D721Med (cell line): ENCODE measurements at places on chromosomes 1 and 21.

DNA sequence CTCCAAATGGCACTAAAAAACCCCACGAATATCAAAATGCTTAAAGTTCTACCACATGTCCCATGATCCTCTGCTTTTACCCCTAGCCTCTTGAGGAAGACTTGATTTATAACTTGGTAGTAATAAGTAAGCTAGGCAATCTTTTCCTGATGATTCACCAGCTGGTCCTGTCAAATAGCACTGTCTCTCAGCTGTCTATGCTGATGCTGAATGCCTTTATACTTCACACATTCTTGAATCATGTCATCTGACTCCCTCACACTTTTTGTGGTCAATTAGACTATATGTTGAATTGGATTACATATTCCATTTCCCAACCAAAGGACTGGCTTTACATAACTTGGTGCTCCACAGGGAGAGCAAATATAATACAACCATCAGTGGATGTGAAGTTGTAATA lies 16.6 kb downstream of the C21orf91 start:
- no peak for DNase-seq

- no peak for DNase-seq
Observed at GRCh38 chr1:100353988-100354387, 1.7 kb downstream of the CDC14A start.

DNA sequence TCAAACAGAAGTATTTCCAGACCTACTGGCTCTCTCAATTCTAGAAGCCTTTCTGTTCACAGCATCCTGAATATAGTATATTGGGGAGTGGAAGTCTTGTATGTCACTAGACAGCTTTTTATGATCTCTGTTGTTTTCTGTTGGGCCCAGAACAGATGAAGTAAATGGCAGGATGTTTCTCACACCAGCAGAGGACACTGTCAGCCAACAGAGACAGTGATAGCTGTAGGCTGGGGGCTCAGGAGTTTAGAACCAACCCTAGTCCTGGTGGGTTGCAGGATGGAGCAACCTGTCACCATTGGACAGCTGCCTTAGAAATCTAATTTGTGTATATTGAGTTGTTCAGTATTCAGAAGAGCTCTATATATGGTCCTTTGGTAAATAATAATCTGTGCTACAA lies 16.9 kb downstream of the AGO1 start:
- no peak for DNase-seq

GRCh38 chr1:228917755-228918154 lies 182.5 kb downstream of the RHOU start:
- DNase-seq, result no peak

- DNase-seq, result no peak
Observed at GRCh38 chr1:8381618-8382017, 63.7 kb downstream of the SLC45A1 start.

DNA sequence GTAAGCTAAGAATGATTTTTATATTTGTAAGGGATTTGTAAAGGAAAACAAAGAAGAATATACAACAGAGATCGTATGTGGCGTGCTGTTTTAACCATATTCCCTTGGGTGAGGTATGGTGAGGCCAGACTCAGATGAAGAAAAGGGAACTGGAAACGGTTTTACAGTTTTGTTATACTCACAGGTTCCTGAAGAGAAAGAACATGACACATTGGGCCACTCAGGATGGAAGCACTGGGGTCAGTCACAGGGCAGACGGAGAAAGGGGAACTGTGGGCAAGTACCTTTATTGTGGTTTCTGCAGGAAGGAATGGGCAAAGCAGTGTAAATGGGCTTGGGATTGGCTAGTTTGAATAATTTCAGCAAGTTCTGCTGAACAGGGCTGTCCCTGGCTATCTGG lies 177.4 kb downstream of the LBR start:
- DNase-seq, result no peak

DNA sequence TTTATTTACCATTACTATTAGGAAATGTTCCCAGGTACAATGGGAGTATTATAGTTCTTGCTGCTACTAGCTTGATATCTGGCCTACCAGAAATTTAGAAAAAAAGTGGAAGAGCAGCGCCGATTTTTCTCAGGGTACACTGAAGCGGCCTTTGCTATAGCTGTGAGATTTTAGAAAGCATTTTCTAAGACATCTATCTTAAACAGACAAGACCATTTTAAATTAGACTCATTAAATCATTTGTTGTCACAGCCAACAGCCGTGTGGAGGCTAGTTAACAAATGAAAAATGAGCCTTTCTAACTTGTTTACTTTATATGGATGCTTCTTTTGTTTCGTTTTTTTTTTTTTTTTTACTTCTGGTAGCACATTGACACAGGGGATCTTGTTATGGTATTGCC lies 183.2 kb upstream of the ZRANB2 start:
- DNase-seq, result no peak

DNA sequence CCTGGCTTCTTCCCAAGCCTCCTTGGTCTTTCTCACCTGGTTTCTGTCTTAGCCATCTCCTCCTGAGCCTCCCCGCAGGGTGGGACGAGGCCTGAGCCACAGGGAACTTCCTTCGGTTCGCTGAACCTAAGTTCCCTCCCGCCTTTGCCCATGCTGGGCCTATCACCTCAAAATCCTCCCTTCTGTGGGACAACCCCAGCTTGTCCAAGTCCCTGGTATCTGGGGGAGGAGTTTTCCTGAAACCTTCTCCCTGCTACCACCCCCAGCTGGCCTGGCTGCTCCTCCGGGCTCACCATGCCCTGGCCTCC lies 27.7 kb upstream of the VPS13D start:
- no peak for DNase-seq

GRCh38 chr1:224799083-224799482 lies 130.4 kb upstream of the DNAH14 start:
- DNase-seq, result no peak

DNA sequence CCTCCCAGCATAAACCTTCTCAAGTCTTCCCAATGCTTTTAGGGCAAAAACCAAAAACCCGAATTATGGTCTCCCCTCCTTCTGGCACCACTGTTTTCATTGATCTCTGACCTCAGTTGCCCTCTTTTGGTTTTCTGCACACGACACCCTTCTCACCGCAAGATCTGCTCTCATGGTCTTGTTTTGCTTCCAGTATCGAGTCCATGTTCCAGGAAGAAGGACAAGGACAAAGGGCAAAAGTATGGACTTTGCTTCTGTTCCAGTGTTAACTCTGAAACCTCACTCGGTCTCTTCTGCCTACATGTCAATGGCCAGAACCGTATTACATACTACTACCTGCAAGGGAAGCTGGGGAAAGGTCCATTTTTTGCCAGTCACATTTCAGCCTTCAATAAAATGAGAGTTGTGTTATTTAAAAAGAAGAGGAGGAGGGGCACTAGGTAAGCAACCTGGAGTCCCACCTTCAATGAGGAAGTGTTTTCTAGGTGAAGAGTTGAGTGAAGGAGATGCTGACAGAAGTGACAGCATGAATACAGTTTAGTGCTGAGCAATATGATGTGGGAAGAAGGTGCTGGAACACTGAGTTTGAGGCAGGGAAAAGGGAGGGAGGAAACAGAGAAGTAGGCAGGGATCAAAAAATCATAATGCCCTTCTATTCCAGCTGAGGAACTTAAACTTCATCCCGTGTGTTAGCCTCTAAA lies 183.4 kb downstream of the FGGY start:
- DNase-seq, result no peak

- no peak for DNase-seq
Observed at GRCh38 chr1:114310695-114311271, 157.1 kb upstream of the SYT6 start.

DNA sequence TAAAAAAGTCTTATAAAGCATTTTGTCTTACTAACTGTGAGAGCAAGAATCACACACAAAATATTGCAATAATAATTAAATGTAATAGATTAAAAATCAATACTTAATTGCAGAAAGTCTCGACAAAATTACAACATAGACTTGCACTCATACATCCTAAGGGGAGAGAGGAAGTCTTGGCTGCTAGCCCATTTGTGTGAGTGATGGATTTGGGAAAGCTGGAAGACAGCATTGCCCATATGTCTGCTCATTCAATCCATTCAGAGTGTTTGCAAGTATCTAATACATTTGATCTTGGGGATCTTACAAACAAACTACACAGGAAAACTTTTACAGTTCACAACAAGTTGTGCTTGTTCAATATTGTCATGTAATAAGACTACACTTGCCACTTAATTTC lies 140.5 kb downstream of the COL11A1 start:
- no peak for DNase-seq

- DNase-seq, result no peak
Observed at GRCh38 chr1:97090725-97091124, 369.1 kb downstream of the PTBP2 start.

GRCh38 chr1:15758953-15759661 lies 512 bp downstream of the FBLIM1 start:
- DNase-seq, result no peak

GRCh38 chr1:5492846-5493245 lies 499.4 kb downstream of the NPHP4 start:
- DNase-seq, result no peak

DNA sequence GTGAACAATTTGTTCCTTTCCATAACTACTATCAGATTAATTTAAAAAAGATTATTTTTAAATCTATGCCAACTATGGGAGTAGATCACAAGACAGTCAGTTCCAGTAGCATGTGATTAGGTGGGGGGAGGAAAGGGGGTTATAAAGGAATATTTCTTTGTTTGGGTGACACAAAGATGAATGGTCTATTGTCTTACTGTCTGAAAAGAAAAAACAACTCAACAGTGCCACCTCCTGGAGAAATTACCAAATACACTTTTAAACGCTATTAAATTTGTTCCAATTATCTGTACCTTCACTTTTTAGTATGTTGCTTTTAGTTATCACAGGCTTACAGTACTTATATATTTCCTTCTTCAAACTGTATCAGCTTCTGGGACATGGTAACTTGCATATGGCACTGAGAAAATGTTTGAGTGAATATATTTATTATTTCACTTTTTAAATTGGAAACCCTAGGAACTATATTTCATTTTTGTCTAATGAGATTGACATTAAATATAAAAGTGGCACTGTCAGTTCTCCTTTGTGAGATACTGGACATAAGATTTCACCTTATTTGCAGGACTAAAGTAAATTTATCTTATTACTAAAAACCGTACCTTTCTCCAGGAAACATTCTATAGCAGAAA lies 1.7 kb upstream of the SORT1 start:
- no peak for DNase-seq

DNA sequence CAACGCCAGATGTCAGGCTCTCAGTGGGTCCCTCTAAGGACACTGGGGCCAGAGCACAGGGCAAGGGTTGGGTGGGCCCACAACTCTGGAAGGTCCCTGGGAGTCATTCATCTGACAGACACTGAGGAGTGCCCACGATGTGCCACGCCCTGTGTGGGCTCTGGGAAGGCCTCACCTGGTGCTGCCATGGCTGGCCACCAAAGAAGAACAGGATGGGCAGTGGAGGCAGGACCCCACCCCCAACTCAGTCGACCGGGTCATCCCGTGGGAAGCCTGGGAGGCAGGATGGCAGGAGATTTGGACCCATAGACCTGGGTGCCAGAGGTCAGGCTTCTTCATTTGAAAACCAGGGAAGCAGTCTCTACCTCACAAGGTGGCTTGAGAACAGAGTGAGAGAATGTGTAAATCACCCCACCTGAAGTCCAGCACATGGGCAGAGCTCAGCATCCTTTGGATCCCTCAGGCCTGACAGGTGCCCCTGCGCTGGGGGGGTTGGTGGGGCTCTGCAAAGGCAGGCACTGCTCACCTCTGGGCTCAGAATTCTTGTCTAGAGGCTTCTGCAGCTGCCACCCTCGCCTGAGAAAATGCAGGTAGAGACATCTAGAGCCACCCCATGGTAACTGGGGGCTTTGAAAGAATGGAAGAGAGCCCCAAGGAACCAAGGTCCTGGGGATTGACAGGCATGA lies 1.2 kb upstream of the SELENON start:
- DNase-seq, result no peak

DNA sequence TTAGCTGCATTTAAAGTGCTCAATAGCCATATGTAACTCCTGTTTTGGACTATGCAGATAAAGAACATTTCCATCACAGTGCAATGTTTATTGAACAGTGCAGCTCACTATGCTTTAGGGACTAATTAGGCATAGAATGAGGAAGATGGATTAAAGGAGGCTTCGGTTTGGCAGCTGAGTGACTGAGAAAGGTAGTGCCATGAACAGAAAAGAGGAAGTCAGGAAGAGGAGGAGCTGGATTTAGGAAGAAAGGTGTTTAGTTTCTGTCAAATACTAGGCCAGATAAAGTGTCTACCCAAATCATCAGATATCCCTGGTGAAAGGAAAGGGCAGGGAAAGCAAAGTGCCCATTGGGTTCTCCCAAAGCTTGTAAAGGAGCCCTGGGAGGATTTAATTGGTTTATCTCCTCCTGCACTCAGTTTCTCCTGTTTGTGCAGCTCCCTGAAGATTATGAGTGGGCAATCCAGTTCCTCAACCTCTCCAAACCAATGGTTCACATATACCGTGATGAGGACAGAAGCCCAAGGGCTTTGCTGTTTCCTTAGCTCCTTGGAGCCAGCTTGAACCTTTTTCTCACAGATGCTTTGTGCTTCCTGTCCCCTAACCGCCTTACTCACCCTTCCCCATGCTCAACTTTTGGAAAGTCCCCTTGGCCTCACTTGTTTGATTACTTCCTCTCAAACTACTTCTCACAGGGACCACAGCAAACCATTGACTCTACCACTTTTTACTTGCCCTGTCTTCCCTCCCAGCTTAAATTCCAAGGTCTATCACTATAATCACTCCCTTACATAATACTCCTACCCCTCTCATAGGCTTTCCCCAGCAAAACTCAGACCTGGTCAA lies 3.5 kb upstream of the RAP1A start:
- no peak for DNase-seq

GRCh38 chr1:248805876-248806275 lies 19.8 kb downstream of the SH3BP5L start:
- DNase-seq, result no peak

GRCh38 chr1:201348211-201348566 lies 29.3 kb downstream of the TNNT2 start:
- DNase-seq, result peak; percentile 70

DNA sequence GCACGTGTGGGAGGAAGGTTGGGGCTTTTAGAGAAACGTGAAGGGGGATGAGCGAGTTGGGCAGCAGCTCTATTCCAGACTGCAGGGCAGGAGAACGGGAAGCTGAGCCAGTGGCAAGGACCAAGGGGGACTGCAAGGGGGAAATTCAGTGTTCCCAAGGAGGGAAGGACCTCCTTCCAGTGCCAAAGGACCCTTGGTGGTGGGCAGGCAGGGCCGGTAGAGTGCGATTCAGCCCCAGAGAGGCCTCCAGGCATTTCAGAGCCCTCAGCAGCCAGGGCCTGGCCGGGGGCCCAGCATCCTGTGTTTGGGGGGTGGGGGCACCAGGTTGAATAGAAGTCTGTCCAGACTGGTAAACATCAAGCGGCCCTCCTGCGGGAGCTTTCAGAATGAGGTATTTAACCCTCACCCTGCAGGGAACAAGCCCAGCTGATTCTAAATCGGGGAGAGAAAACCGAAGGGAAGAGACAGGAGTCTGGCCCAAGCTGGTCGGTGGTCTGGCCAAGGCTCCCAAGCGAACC lies 2.3 kb downstream of the COL9A2 start:
- no peak for DNase-seq
